ENCODE measurements at places on chromosomes 2 and 18.

- DNase-seq = no peak
Observed at GRCh38 chr18:66990909-66991308, 387.0 kb upstream of the CDH19 start.

GRCh38 chr2:148939271-148939670, 64.2 kb downstream of the KIF5C start:
- no peak for DNase-seq

DNA sequence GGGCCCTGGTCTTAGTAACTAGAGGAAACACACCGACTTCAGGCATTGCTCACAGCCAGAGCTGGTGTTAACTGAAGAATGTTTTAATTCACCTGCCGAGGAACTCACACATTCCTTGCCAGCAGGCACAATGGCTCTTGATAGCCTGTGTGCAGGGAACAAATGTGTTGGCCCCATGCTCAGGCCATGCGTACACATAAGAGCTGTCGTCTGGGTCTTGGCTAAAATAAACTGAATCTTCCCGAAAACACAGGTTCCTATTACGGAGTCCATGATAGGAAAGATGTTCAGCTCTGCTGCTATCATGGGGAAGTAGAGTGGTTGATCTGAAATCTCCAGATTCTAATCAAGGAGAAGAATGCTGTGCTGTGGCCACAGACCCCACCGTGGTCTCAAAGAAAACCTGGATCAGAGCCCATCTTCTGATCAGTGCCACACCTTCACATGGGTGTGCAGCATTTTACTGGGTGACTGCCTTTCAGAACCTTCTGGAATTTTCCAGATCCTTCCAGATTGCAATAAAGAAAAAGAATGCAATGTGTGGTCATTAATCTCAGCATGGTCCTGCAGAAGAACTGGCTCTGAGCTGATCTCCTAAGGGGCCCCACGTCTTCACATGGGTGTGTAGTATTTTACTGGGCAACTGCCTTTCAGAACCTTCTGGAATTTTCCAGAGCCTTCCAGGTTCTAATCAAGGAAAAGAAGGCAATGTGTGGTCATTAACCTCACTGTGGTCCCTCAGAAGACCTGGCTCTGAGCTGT, 17.2 kb downstream of the MBP start:
- no peak for DNase-seq

GRCh38 chr2:133434959-133435668, 133.1 kb downstream of the NCKAP5 start:
- no peak for DNase-seq

DNA sequence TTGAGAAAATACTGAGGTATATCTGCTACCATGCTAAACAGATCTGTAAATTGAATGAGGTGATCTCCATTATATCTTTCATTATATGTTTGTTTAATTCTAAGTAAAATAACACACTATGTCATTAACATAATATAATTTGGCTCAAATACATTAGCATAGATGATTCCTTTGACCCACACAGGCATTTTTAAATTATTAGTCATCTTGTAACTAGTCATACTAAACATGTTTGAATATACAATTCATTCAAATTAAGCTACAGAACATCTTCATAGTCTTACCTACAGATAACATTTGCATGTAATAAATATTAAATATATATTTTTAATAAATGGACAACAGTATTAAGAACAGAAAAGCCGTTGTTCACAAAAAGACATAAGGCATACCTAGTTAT, 52.7 kb upstream of the KYNU start:
- no peak for DNase-seq

- no peak for DNase-seq
Observed at GRCh38 chr18:36274083-36274715, 23.3 kb upstream of the FHOD3 start.

DNA sequence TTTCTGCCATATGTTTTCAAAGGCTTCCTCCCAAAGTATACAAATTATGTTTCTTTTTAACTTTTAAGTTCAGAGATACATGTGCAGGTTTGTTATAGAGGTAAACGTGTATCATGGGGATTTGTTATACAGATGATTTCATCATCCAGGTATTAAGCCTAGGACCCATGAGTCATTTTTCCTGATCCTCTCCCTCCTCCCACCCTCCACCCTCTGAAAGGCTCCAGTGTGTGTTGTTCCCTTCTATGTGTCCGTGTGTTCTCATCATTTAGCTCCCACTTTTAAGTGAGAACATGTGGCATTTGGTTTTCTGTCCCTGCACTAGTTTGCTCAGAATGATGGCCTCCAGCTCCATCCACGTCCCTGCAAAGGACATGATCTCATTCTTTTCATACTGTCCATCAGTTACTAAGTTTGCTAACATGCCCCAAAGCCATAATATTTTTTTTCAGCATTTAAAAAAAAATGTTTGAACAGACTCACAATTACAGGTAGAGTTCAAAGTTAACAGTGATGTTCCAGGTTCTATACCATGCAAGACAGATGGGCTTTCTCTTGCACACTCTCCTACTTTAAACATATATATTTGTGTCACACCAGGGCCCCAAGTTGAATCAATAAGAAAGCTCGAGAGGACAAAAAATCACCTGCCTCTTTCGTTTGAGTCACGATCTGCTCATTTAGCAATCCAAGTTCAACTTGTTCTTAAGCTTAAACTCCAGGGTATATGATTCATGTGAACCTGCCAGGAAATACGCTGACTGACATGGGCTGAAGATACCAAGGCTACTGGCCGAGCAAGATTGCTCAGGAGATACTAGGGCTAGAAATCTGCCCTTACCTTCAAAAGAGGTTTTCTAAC, 77.6 kb downstream of the AP1S3 start:
- no peak for DNase-seq

DNA sequence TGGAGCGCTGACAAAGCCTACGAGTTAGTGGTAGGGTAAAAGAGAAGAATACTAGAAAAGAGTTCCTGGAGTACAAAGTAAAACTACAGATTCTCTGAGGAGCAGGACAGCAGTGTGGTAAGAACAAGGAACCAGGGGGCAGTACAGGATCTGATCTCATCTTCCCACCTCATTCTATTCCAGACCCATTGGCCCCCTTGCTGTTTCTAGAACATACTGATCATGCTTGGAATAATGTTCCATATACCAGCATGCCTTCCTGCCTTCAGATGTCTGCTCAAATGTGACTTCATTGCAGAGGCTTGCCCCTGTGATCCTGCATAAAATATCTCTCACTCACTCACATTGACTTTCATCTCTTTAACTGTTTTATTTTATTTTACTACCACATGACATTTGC, 19.3 kb downstream of the MSGN1 start:
- DNase-seq = no peak

DNA sequence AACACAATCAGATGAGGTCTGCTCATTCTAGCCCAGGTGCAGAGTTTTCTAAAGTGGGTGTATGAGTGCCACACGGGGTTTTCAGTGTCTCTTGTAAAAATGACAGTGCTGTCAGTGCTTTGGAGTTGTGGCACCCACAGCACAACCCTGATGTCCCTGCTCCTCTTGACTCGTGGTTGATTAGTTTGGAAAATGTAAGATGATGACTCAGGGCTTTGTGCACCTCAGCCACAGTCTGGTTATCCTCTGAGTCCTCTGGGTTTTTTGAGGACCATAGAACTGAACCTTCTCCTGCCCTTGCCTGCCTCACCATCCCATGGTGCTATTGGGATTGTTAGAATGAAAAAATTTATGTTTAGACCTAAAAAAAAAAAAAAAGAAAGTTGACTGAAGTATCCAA, 105.6 kb downstream of the MYO1B start:
- DNase-seq = no peak

- DNase-seq = no peak
Observed at GRCh38 chr2:117360586-117360985, 453.9 kb upstream of the DDX18 start.

- peak; percentile 51 for DNase-seq
Observed at GRCh38 chr2:238970553-238971081, 122.7 kb downstream of the TWIST2 start.

DNA sequence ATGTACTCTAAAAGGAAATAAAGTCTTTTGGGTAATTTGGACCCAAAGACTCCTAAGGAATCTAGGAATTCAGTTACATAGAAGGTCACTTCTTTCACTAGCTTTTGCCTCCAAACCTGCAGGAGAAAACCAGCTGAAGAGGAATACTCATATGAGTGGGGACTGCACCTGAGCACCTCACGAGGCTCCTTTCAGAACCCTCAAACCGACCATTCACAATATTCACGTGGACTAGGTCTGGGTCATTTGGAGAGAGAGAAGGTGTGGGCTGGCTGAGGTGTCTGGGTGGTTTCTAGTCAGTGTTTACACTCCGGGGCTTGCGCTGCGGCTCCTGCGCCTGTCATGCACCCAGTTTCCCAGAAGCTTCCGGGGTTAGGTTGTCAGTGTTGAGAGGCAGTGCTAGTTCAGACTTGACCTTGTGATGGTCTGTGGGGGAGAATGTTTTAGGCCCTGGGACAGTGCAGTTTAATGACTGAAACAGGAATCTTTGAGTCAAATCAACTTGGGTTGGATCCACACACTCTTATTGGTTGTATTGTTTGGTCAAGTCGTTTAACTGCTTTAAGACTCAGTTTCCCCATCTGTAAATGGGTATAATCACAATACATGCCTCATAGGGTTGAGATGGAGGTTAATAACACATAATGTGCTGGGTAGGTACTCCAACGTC, 78.4 kb downstream of the LIMS1 start:
- DNase-seq = peak; percentile 57

DNA sequence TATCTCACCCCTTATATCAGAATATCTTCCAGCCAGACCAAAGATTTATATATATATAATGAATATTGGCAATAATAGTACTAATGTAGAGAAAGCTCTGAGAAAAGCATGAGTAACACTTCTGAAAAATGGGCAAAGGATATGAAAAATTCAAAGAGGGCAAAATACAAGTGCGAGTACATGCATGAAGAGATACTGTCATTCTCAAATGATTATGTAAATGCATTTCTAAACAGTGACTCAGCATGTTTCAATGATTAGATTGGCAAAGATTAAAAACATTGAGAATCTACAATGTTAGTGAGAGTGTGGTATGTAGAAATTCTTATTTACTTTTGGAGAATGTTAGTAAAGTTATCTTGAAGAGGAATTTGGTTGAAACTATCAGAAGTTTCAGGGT, 118.3 kb upstream of the NEDD4L start:
- no peak for DNase-seq

GRCh38 chr18:54931152-54931551, 28.1 kb downstream of the CCDC68 start:
- no peak for DNase-seq

- DNase-seq = no peak
Observed at GRCh38 chr2:238793801-238794449, 54.0 kb upstream of the TWIST2 start.

DNA sequence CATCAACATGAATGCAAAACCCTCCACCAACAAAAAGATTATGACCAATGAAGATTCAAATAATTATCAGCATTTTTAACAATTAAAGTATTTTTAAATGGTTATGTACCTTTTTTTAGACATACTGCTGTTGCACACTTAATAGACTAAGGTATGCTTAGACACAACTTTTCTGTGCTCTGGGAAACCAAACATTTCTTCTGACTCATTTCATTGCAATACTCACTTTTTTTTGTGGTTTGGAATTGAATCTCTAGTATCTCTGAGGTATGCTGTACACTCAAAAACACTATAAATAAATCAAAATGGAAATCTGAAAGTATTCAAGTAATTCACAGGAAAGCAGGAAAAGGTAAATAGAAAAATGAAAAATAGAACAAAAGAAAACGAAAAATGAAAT, 247.9 kb upstream of the POU3F3 start:
- no peak for DNase-seq

GRCh38 chr2:20425371-20425881, 21.4 kb upstream of the RHOB start:
- DNase-seq = no peak

DNA sequence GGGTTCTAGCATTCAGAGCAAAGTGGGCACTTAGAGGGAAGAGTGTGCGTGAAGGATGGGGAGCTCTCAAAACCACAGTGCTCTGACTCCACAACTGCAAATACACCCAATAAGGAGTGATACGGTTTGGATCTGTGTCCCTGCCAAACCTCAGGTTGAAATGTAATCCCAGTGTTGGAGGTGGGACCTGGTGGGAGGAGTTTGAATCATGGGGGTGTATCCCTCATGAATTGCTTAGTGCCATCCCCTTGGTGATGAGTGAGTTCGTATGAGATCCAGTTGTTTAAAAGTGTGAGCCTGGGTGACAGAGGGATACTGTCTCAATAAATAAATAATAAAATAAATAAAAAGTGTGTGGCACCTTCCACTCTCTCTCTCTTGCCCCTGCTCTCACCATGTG, 50.3 kb upstream of the CCDC85A start:
- no peak for DNase-seq
